ENCODE measurements at places on chromosomes 5 and 9. TPM values are rescaled to one million over a fixed set of nuclear protein-coding genes. Genes with fewer than 3 reads are reported as not detected.

GRCh38 chr9:33908749-33909148 lies 91.8 kb downstream of the UBE2R2 start:
- H3K27me3 ChIP-seq, result no peaks in the 10 kb centered on the region
- no peak for DNase-seq
- peaks cover 38% of the 10 kb centered on the region for H3K36me3 ChIP-seq
- H3K27ac ChIP-seq, result no peak overlapping the region

- H3K4me3 ChIP-seq, result no peak overlapping the region
- no peaks in the 10 kb centered on the region for H3K36me3 ChIP-seq
- no peaks in the 10 kb centered on the region for H3K4me1 ChIP-seq
- H3K27ac ChIP-seq, result no peak overlapping the region
- no peaks in the 10 kb centered on the region for H3K27me3 ChIP-seq
These were observed 1019.5 kb downstream of the NR2F1-AS1 start for GRCh38 chr5:92561411-92561959.

GRCh38 chr9:91898451-91899218 lies 51.4 kb downstream of the ROR2 start:
- no peak overlapping the region for H3K27ac ChIP-seq
- H3K4me1 ChIP-seq, result no peaks in the 10 kb centered on the region
- no peak for DNase-seq
- H3K36me3 ChIP-seq, result no peaks in the 10 kb centered on the region
- H3K27me3 ChIP-seq, result peaks cover 20% of the 10 kb centered on the region

MSX2 gene
- not detected for polyA plus RNA-seq

BTNL9 gene
- not detected for polyA plus RNA-seq

All from naive thymus-derived CD8-positive, alpha-beta T cell (primary cell).